Nephron progenitor cell (in vitro differentiated cells): ENCODE measurements at places on chromosomes 6 and 20.
A peak's percentile ranks its signal among the peaks of the same experiment; 100 is the strongest.

GRCh38 chr6:130252527-130253237, 29.9 kb upstream of the SAMD3 start:
- DNase-seq = no peak

GRCh38 chr20:62985444-62985778, 21.4 kb downstream of the BHLHE23 start:
- DNase-seq = no peak

DNA sequence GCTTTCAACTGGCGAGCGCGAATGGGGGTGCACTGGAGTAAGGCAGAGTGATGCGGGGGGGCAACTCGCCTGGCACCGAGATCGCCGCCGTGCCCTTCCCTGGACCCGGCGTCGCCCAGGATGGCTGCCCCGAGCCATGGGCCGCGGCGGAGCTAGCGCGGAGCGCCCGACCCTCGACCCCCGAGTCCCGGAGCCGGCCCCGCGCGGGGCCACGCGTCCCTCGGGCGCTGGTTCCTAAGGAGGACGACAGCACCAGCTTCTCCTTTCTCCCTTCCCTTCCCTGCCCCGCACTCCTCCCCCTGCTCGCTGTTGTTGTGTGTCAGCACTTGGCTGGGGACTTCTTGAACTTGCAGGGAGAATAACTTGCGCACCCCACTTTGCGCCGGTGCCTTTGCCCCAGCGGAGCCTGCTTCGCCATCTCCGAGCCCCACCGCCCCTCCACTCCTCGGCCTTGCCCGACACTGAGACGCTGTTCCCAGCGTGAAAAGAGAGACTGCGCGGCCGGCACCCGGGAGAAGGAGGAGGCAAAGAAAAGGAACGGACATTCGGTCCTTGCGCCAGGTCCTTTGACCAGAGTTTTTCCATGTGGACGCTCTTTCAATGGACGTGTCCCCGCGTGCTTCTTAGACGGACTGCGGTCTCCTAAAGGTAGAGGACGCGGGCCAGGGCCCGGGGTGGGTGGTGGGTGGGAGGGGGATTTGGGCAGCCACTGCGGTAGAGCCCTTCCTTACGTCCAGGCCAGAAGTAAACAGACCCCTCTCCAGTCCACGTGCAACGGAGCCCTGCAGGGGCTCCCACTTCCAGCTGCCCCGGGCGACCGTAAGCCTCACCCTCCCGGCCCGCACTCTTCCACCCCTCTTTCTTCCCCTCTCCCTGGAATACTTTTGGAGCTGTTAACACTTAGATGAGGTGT, 998 bp downstream of the BMP2 start:
- peak; percentile 57 for DNase-seq

DNA sequence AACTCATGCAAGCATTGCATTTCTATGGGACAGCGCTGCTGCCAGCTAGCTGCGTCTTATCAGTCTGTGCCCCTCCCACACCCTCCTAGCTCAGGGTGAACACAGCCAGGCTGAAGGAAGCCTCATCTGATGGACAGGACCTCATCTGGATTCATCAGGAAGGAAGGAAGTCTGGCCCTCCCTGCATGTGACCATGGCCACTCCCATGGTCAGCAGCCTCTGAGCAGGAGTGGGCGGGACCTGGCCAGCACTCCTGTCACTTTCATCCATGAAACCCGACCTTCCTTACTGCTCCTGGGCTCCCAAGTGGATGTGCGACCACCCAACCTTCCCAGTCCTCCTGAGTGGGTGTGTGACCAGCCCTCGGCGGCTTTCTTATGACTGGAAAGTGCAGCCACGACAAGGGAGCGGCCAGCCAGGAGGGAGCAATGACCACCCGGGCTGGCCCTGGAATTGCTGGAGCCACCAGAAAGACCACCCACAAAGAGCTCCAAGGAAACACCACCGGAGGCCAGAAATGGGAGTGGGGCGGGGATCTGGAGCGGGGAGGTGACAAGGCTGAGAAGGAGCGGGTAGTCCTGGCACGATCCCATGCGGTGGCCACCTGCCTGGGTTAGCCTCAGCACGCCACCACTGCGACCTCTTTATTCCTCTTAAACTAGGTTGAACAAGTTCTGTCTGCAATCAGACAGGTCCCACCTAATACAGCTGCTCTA, 241.2 kb downstream of the TTLL2 start:
- DNase-seq = peak; percentile 59

DNA sequence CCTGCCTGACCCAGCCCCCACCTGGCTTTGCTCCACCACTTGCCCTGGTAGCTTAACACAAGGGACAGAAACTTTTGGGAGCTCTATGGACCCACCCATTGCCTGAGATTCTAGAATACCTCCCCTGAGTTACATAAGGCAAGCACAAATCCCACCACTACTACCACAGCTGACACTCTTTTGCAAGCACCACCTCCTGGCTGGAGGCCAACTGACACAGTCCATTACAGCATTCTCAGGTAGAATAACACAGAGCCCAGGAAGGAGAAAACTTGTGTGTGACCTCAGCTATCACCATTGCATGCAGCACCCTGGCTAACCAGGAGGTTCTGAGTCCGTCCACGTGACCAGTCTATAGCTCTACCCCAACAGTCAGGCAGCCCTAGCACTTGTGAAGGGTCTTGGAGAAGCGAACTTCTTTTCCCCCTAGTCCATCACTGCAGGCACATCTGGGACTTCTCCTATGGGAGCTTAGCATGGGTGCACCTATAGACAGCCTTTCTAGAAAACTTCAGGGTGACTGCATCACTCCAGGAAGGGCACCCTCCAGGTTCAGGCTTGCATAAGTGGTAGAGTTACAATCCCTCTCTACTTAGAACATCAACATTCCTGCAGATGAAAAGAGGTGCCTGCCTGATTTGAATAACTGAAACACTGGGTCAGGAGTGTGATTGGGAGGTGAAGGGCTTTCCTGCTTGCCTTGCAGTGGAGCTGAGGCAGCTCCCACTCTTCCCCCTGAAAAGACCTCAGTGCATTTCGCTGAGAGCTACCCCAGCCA, 30.1 kb downstream of the CITED2 start:
- no peak for DNase-seq

GRCh38 chr20:18853946-18854646, 40.5 kb downstream of the SCP2D1 start:
- no peak for DNase-seq
